Stimulated activated CD8-positive, alpha-beta memory T cell treated with anti-CD3 and anti-CD28 coated beads, Interleukin-12 subunit alpha, Interleukin-12 subunit beta, amount 100 ng/mL, for 4 hours (primary cell): ENCODE measurements at places on chromosomes 2 and 18.

GRCh38 chr2:151007365-151007764, 254.3 kb downstream of the RBM43 start:
- no peak for DNase-seq

DNA sequence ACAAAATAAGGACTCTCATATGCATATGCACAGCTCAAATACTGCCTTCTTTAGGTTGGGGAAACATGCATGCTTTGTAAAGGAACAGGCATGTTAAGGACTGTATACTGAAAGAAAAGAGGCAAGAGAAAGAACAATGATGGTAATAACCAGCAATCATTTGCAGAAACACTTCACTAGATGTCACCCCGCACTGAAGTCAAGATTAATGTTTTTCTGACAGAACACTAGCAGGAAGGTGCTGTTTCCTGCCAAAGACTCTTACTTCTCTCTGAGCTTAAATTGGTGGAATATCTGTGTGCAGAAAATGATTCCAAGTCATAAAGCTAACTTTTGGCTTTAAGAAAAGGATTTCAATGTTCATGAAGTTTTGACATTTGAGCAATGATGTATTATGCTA, 19.3 kb upstream of the CSRNP3 start:
- no peak for DNase-seq

- no peak for DNase-seq
Observed at GRCh38 chr2:69997015-69997830, 35.8 kb upstream of the ASPRV1 start.

DNA sequence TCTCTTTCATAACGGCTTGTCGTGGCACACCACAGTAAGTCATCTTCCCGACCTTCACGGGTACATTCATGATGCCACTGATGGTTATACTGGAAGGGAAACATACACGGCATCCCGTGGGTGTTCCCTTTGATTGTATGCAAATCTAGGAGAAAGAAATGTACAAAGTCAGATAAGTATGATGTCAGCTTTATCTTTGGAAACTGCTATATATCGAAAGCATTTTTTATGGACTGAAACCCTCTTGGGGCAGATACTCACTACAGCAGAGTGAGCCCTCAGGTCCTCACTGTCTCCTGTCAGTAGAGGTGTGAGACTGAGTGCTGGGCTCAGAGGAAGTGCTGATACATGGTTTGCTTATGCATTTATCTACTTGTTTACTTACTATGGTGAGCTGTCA, 20.4 kb downstream of the PLA2R1 start:
- DNase-seq, result no peak

GRCh38 chr2:164014068-164014731, 278.4 kb upstream of the FIGN start:
- DNase-seq, result no peak

- no peak for DNase-seq
Observed at GRCh38 chr2:40352041-40352702, 99.7 kb downstream of the SLC8A1 start.

- DNase-seq, result no peak
Observed at GRCh38 chr2:151718247-151718646, 16.0 kb downstream of the NEB start.

GRCh38 chr2:206154197-206154596, 5.0 kb downstream of the NDUFS1 start:
- DNase-seq, result no peak

GRCh38 chr2:159124441-159124911, 156.0 kb downstream of the TANC1 start:
- DNase-seq, result no peak

- DNase-seq, result no peak
Observed at GRCh38 chr2:85582492-85582891, 1.7 kb upstream of the VAMP5 start.

- no peak for DNase-seq
Observed at GRCh38 chr2:174554529-174555150, 43.0 kb downstream of the WIPF1 start.

GRCh38 chr2:714005-714741, 37.0 kb upstream of the TMEM18 start:
- DNase-seq, result no peak

- DNase-seq, result no peak
Observed at GRCh38 chr2:75287624-75288316, 88.5 kb upstream of the TACR1 start.

GRCh38 chr2:133532919-133533318, 35.3 kb downstream of the NCKAP5 start:
- no peak for DNase-seq

GRCh38 chr2:36214691-36215090, 140.9 kb upstream of the CRIM1 start:
- DNase-seq, result no peak

GRCh38 chr2:236782938-236783337, 213.3 kb downstream of the ACKR3 start:
- no peak for DNase-seq

- DNase-seq, result no peak
Observed at GRCh38 chr18:25284861-25285550, 67.0 kb downstream of the ZNF521 start.

DNA sequence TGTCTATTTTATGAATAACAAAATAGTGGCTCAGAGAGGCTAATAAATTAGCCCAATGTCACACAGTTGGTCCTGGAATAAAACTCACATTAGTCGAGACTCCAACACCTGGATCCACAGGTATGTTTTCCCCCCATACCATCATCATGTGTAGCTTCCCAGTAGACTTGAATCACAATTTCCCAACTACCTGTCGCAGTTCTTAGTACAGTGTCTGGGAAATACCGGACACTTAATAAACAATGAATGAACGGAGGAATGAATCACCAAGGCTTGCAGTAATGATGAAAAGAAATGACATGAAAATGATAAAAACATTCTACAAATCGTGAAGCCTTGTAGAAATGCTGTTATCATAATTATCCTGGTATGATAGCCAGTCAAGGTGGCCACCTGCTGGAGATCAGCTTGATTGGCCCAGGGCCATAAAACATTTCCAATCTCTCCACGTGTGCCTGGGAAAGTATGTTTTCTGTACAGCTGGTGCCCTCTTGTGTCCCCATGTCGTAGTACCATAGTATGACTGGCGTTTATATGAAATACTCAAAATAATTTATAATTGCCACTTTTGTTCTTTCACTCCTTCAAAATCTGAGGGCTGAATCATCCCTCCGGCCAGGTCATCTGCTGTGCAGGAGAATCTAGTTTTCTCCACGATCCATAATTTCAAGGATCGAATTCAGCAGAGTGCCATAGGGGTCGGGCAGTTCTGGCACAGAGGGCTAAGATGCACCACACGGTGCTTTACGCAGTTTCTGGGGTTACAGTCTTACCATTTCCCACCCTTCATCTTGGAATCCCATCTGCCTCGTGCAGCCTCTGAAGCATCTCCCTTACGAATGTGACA, 95.4 kb downstream of the LAMA1 start:
- no peak for DNase-seq

DNA sequence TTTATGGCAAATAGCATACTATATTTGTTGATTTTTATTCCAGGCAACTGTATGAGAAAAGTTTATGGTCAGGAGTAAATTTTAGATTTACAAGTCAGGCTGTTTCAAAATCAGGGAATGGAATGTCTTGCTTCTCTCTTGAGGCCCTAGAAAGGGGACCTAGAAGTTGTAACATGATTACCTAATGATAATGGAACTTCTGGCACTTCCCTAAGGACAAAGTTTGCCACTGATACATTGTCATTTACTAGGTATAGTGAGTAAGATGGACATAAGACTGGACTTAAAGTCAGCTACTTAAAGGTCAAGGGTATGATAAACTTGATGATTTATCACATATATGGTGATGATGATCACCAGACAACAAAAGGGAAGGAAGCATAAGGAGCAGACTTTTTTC, 103.3 kb upstream of the VRK2 start:
- DNase-seq, result no peak
